ENCODE measurements at places on chromosomes 11 and 22. TPM values are rescaled to one million over a fixed set of nuclear protein-coding genes. Genes with fewer than 3 reads are reported as not detected.

Gene CDC42BPG
- 30.5 TPM for total RNA-seq

DNA sequence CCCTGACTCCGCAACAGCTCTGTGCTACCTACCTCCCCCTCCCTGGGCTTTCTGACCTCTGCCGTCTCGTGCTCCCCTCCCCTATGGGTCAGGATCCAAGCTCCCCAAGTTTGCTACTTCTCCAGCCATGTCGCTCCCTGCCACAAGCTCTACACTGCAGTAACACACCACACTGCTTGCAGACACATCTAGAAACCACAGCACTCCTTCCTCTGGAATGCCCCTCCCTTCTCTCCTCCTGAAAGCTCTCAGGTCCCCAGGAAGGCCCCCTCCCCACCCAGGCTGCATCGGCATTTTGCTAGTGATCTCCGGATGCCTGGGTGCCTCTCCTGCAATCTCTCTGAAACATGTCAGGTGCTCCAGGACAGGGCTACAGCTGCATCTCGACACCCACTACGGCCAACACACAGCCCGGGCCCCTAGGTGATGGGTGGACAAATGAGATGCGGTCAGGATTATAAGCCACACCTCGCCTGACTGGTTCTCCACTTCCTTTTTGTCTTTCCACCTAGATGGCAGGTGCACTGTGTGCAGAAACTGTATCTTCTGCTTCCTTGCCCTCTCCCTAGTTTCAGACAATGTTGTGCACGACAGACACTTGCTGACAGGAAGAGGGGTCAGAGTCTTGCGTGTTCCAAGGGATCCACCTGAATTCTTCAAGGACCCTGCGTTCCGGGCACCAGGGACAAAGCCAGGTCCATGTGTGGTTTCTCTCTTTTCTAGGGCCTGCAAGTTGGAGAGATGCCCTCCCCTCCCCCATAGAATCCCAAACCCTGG, 22.9 kb downstream of the RPUSD4 start:
- no peak for DNase-seq
- no peaks in the 10 kb centered on the region for H3K4me1 ChIP-seq
- H3K4me3 ChIP-seq, result no peak overlapping the region
- H3K36me3 ChIP-seq, result peaks cover 29% of the 10 kb centered on the region
- no peak overlapping the region for H3K27ac ChIP-seq

DNA sequence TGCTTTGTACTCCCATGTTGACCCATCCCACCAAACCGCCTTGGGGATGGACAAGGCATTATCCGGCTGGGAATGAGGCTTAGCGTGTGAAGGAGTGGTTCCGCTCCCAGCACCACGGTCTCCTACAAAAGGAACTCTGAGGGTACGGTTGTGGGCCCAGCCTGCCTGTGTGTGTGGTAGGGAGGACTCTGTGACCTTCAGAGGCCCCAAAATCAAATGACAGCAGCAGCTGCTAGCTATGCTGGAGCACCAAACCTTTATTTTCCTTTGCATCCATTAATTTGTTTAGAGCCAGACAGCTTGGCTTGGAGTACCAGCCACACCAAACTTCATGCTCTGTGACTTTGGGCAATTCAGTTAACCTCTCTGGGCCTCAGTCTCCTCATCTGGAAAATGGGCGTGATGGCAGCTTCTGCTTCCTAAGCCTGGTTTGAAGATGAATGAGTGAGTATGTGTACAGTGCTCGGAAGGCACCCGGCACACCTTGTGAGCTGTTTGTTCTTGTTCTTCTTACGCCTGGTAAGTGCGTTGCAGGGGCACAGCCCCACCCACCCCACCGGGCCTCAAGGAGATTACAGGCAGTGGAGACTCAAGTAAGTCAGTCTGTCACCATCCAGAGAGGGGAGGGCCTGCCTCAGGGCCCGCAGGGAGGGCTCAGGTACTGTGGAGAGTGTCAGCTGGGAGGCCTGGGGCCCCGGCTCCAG, 25.3 kb downstream of the MB start:
- no peaks in the 10 kb centered on the region for H3K36me3 ChIP-seq
- no peak overlapping the region for H3K4me3 ChIP-seq
- no peak overlapping the region for H3K27ac ChIP-seq
- no peaks in the 10 kb centered on the region for H3K27me3 ChIP-seq

DNA sequence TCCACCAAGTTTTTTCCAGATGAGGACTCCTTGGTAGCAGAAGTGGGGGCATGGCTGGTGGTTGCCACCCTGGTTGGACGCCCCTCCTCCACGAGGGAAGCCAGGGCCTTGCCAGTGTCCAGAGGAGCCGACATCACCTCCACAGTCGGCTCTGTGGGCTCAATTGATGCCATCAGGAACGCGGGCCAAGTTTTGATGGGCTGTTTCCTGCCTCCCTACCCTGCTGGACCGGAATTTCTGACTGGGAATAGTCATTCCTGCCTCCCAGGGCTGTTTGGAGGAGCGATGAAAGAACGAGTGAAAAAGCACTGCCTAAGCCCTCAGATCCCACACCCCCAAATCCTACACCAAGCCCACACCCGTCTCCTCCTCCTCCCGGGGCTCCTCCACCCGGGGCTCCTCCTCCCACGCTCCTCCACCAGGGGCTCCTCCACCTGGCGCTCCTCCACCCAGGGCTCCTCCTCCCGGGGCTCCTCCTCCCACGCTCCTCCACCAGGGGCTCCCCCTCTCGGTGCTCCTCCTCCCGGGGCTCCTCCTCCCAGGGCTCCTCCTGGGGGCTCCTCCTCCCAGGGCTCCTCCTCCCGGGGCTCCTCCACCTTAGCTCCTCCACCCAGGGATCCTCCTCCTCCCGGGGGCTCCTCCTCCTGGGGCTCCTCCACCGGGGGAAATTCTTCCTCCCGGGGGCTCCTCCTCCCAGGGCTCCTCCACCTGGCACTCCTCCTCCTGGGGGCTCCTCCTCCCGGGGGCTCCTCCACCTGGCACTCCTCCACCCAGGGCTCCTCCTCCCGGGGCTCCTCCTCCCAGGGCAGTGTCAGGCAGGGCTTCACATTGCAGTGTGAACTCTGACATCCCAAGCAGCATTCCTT, 10.0 kb upstream of the PRR5 start:
- H3K4me3 ChIP-seq, result no peak overlapping the region
- no peaks in the 10 kb centered on the region for H3K27me3 ChIP-seq
- H3K36me3 ChIP-seq, result no peaks in the 10 kb centered on the region
- H3K4me1 ChIP-seq, result no peaks in the 10 kb centered on the region
- no peak overlapping the region for H3K27ac ChIP-seq
- peak; percentile 60 for DNase-seq

GRCh38 chr11:105211806-105212554, 72.4 kb upstream of the CARD18 start:
- DNase-seq, result peak; percentile 65
- H3K36me3 ChIP-seq, result no peaks in the 10 kb centered on the region
- H3K27me3 ChIP-seq, result no peaks in the 10 kb centered on the region
- peaks cover 24% of the 10 kb centered on the region for H3K4me1 ChIP-seq
- no peak overlapping the region for H3K27ac ChIP-seq
- no peak overlapping the region for H3K4me3 ChIP-seq

DNA sequence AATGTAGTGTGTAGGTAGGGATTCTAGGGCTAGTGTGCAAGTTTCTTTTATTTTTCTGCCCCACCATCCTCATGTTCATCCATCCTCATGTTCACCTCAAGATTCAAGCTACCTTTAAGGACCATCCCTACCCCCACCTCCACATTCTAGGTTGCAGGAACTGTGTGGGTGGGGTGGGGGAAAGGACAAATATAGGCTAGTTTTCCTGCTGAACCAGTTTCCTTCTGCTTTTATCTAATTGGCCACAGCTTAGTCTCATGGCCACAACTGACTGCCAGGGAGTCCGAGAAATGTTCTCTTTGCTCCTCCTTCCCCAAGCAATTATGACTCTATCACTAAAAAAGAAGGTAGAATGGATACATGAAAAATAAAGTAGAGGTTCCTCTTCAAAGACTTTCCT, 179.0 kb upstream of the LARGE1 start:
- no peaks in the 10 kb centered on the region for H3K36me3 ChIP-seq
- H3K27me3 ChIP-seq, result no peaks in the 10 kb centered on the region
- DNase-seq, result no peak
- H3K4me1 ChIP-seq, result no peaks in the 10 kb centered on the region
- H3K4me3 ChIP-seq, result no peak overlapping the region

- no peak overlapping the region for H3K4me3 ChIP-seq
- H3K27ac ChIP-seq, result no peak overlapping the region
- no peaks in the 10 kb centered on the region for H3K27me3 ChIP-seq
- H3K36me3 ChIP-seq, result no peaks in the 10 kb centered on the region
These were observed 353.7 kb downstream of the INSC start for GRCh38 chr11:15468466-15468865.

Gene MAP6
- total RNA-seq, result 1.3 TPM

Gene GPR83
- total RNA-seq, result not detected

Gene NPAS4
- not detected for total RNA-seq

DNA sequence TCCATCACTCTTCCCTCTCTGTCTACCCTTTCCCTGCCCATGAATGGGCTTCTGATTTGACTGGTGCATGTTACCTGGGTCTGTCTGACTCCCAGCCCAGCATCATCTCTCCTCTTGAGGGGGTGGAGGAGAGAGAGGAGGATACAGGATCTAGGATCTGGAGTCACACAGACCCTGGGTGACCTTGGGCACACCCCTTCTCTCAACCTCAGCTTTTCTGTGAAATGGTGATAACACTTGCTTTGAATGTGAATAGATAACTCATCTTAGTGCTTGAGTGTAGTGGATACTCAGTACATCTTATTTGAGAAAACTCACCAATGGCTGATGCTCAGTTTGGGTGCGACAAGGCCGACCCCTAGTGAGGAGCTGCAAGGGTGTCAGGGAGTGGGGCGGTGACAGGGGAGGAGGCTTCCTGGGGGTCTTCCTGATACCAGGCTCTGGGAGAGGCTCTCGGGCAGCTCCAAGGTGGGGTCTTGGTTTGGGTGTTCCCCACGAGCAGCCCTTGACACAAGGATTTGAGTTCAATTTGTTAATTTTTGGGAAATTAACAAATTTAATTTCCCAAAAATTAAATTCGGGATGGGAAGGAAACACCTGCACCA, 9.0 kb downstream of the INCENP start:
- H3K27ac ChIP-seq, result no peak overlapping the region
- H3K4me1 ChIP-seq, result peaks cover 7% of the 10 kb centered on the region
- no peak for DNase-seq
- no peaks in the 10 kb centered on the region for H3K27me3 ChIP-seq
- peaks cover 57% of the 10 kb centered on the region for H3K36me3 ChIP-seq
- no peak overlapping the region for H3K4me3 ChIP-seq

Gene GSC2
- not detected for total RNA-seq

Gene CUL5
- 32.1 TPM for total RNA-seq

Gene ROBO4
- total RNA-seq, result 9.7 TPM

Gene ZNRF3
- 9.4 TPM for total RNA-seq

Gene TPBGL
- not detected for total RNA-seq

Gene TRPM5
- total RNA-seq, result not detected

Gene OR6X1
- total RNA-seq, result not detected

DNA sequence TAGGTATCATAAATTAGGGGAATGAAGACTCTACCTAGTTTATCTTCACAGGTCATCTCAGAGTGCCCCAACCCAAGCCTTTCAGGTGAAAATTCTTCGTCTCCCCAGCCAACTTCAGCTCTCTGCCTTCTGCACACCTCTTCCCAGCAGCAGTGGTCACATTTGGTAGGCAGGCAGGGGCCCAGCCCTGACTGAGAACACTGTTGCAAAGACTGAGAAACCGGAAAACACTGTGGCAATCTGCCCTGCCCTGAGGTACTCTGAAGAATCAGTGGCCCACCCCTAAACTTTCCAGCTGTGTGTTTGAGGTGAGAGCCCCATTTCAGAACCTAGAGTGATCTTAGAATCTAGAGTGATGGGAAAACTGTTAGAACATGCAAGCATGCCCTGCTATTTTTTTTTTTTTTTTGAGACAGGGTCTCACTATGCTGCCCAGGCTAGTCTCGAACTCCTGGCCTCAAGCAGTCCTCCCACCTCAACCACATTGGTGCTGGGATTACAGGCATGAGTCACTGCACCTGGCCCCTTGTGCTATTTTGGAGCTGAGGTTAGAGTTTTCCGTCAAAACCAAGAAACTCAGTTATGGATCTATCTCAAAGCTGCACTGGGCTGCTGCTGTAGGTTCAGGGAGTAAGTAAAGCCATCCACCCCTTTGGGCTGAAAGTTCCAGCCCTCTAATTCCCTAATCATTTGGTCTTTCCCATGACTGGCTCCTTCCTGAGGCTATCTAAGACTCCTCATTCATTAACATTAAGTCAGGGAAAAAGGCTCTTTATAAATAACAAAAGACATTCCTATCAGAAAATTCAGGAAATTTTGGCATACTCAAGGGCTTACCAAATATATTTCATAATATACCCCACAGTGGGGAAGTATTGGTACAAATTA, 1.7 kb upstream of the LDHA start:
- peaks cover 18% of the 10 kb centered on the region for H3K4me1 ChIP-seq
- no peaks in the 10 kb centered on the region for H3K27me3 ChIP-seq
- no peak overlapping the region for H3K27ac ChIP-seq
- peaks cover 23% of the 10 kb centered on the region for H3K36me3 ChIP-seq

DNA sequence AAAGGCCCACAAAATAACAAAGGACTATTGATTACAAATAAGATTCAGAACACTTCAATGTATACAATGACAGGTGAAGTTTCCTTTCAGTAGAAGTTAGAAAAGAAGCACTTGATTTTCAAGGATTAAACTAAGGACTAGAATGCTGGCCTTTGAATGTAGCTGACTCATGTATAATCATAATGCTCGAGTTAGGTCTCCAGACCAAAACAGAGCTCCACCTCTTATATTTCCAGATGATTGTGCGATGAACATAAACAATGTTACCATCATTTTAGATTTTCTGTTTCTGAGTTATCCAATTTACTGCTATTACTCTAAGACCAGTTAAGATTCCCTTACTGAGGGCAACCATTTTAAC, 40.4 kb upstream of the RAPSN start:
- H3K4me1 ChIP-seq, result no peaks in the 10 kb centered on the region
- no peak overlapping the region for H3K27ac ChIP-seq
- peaks cover 22% of the 10 kb centered on the region for H3K36me3 ChIP-seq
- H3K4me3 ChIP-seq, result no peak overlapping the region
- H3K27me3 ChIP-seq, result no peaks in the 10 kb centered on the region

Gene GCAT
- 26.0 TPM for total RNA-seq

Gene PRODH
- total RNA-seq, result 0.84 TPM

Gene SGSM1
- total RNA-seq, result 0.29 TPM

Gene OR8G5
- 0.46 TPM for total RNA-seq

- DNase-seq, result no peak
- no peaks in the 10 kb centered on the region for H3K36me3 ChIP-seq
- H3K27me3 ChIP-seq, result no peaks in the 10 kb centered on the region
- H3K27ac ChIP-seq, result no peak overlapping the region
These were observed 86.4 kb upstream of the SHISAL1 start for GRCh38 chr22:44398856-44399837.

Gene ALDH3B1
- total RNA-seq, result 28.1 TPM

Gene OR10D3
- 0.15 TPM for total RNA-seq

Gene MFNG
- total RNA-seq, result 1.7 TPM

Measured in PC-3 (cell line).